Cardiac atrium fibroblast (primary cell): ENCODE measurements at places on chromosomes 5 and 9. TPM values are rescaled to one million over a fixed set of nuclear protein-coding genes. Genes with fewer than 3 reads are reported as not detected.

The SLC46A2 gene
- not detected in 2 replicates for total RNA-seq

The ATG12 gene
- 59.3 and 68.6 TPM in 2 replicates for total RNA-seq

The EIF4E1B gene
- total RNA-seq = not detected in 2 replicates

The PDE4D gene
- 12.1 and 13.3 TPM in 2 replicates for total RNA-seq

The SH3GL2 gene
- total RNA-seq = 0.16 TPM in 1 of 2 replicates, not detected in the other

The CATSPER3 gene
- not detected in 2 replicates for total RNA-seq

The SPINK13 gene
- total RNA-seq = not detected in 2 replicates

The AGXT2 gene
- not detected in 2 replicates for total RNA-seq

The WDR31 gene
- 0.49 and 0.90 TPM in 2 replicates for total RNA-seq

The GRIA1 gene
- 1.3 TPM in 1 of 2 replicates, not detected in the other for total RNA-seq

The GKAP1 gene
- 0.65 and 1.3 TPM in 2 replicates for total RNA-seq

The PRLR gene
- 0.81 TPM in 1 of 2 replicates, not detected in the other for total RNA-seq

The STOM gene
- 118 and 144 TPM in 2 replicates for total RNA-seq

The PCDHB8 gene
- total RNA-seq = 0.49 TPM in 1 of 2 replicates, not detected in the other

The CDKN2B-AS1 gene
- total RNA-seq = 0.16 and 0.18 TPM in 2 replicates

The CCDC192 gene
- not detected in 2 replicates for total RNA-seq

The TMEM215 gene
- not detected in 2 replicates for total RNA-seq

The HBEGF gene
- 4.4 and 5.2 TPM in 2 replicates for total RNA-seq

The OTP gene
- not detected in 2 replicates for total RNA-seq

The ACER2 gene
- 10.9 and 11.9 TPM in 2 replicates for total RNA-seq

The AJM1 gene
- 1.5 and 2.7 TPM in 2 replicates for total RNA-seq

The LECT2 gene
- total RNA-seq = not detected in 2 replicates
